ENCODE measurements at places on chromosomes 3 and 15.

DNA sequence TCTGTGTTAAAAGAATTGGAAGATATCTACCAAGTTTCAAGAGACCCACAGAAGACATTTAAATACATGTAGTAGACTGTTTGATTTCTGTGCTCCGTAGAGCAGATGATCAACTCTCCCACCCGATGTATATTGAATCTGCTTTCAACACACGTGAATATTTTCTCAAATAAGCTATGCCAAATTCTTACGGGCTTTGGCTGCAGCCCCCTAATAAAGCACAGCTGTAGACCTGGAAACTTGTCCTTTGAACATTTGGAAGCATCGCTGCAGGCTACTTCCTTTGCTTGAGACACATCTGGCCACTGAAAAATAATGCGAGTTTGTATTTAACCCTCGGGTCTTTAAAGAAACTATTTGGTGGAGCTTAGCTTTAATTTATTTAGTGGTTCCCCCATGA is 98.3 kb upstream of the SELENOK start:
- no peak for DNase-seq

DNA sequence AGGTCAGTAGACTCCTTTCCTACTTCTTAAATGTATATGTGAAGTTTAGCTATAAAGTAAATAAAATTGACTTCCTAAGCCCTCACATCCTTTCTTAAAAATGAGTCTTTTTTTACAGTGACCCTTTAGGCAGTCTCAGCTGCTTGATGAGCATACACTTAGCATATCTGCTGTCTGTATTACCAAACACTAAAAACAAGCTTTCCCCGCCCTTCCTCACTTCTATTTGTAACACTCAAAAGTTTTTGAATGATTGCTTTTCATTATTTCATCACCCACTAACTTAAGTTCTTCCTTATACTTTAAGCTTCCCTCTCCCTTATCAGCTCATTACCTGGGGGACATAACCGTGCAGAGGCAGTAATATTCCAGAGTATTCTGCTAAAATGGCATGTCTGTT is 89.4 kb downstream of the PLOD2 start:
- DNase-seq: no peak

DNA sequence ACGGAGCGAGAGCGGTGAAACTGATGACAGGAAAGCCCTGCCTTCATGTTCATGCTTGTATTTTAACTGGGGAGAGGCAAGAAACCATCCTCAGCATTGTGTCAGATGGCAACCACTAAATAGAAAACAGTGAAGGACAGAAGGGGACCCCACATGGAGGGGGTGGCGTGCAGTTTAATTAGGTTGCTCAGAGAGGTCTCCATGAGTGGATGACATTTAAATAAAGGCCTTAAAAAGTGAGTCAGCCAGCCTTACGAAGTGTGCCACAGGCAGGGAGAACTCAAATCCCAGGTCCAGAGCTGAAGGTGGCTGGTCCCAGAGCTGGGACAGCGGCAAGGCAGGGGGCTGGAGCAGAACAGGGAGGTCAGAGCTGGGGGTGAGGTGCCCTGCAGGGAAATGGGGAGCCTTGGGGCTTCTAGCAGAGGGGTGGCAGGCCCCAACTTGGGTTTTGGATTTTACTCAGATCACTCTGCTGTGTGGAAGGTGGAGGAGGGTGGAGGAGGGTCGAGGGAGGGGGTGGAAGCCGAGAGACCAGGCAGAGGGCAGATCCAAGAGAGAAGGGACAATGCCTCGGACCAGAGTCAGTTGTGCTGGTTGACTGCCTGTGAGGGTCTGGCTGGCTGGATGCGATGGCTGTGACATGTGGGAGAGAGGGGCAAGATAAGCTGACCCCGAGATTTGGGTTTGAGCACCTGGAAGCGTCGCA is 73.7 kb downstream of the KLF13 start:
- no peak for DNase-seq

- DNase-seq: peak; percentile 30
These were observed 85.5 kb upstream of the CDV3 start for GRCh38 chr3:133487920-133488540.

DNA sequence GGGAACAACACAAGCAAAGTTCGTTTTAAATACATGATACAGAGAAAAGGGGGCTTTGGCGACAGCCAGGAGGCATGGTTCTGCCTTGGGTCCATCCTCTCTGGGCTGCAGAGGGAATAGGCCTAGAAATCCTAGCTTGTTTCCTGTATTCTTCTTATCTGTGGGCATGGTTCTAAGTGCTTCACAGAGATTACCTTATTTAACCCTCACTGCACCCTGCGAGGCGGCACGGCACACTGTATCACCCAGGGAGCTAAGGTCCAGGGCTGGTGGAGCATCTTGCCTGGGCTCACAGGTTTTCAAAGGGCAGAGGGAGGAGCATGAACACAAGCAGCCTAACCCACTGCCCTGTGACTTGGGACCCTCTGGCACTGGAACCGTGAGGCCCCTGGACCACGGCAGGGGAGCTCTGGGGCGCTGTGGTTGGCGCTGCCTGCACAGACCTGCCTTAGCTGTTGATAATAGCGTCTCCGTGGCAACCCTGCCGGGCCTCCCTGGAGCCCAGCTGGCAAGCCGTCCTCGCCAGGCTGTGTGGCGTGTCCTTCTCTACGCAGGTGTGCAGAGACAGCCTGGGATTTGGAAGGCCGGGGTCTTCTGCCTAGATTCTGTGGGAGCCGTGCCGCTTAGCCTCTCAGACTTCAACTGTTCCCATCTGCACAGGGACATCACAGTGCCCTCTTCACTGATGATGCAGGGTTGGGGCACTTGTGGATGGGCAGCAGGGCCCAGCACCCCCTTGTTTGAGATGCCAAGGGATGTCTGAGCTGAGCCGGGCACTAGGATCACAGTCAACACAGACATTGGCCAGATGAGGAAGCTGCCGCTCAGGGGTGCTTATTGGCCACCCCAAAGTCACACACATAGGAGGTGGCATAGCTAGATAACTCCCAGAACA is 154.6 kb upstream of the TLE3 start:
- DNase-seq: no peak

GRCh38 chr3:86996261-86996955 is 5.5 kb upstream of the VGLL3 start:
- DNase-seq: no peak

GRCh38 chr15:36748366-36749115 is 169.1 kb downstream of the CDIN1 start:
- DNase-seq: no peak

- DNase-seq: no peak
These were observed 11.0 kb downstream of the ETV5 start for GRCh38 chr3:186097663-186098451.

DNA sequence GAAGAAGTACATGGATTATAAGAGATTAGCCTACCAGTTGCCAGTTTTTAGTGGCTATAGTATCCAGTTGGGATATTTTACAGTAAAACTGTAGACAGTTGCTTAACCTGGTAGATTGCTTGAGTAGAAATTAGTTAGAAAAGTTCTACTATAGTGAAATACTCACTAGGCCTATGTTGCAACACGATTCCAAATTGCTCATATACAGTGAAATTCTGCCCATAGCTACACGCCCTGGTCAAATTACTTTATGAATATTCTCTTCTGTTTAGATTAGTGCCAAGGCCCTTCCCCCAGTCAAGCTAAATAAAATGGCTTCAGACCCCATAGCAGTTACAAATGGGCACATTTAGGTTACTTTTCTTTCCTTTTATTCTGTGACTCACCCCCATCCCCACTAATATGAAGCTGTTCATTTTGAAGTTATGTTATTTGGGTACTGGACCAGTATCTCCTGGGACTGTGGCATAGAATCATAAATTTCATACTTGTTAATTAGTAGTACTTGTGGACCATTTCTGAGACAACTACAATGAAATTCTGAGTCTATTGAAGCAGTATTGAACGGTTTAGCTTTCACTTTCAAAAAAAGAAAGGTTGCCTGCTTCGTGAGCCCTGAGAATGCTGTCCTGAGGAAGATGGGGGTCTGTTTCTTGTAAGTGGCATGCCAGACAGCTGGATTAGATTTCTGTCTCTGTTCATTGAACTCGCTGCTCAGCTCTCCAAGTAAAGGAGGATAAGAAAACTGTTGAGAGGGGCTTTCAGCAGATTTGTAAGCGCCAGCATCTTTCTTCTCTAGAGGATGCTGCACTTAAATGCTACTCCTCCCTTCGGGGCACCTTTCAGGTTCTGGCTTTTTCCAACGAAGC is 65.8 kb upstream of the CFAP20DC start:
- DNase-seq: no peak

DNA sequence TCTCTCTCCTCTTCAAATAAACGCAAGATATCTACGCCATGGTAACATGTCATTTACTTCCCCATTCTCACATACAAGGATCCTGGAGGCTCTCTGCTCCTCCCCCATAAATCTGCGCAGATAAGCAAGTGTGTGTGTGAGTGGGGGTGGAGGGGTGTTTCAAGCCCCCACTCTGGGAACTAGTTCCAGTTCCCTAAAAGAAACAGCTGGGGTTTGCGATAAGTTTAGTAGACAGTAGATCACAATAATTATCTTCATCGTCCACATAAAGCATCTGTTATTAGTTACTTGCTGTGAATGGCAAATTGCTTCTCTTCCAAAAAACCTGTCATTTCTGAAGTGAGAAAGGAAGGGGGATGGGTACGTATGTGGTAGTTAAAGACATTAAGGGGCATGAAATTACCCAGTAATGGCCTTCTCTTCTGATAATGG is 79.8 kb downstream of the RBPMS2 start:
- no peak for DNase-seq

DNA sequence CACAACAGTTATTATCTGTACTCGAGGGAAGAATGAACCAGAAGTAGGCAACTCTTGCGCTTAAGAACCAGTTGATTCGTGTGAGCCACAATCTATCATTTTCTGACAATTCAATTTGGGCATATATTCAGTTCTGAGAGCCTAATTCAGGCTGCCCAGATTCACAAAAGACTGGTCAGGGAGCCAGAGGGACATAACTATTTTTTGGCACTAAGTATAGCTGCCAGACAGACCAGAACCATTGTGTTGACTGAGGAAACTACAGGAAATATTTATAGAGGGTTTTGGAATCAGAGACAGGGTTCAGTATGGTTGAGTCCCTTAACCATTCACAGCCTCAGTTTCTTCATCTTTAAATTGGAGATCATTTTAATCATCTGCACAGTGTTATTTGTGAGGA is 226.7 kb downstream of the TAFA4 start:
- no peak for DNase-seq

- DNase-seq: no peak
These were observed 135.5 kb downstream of the STT3B start for GRCh38 chr3:31668242-31668641.

GRCh38 chr3:83625261-83625660 is 1333.5 kb upstream of the CADM2 start:
- DNase-seq: no peak

DNA sequence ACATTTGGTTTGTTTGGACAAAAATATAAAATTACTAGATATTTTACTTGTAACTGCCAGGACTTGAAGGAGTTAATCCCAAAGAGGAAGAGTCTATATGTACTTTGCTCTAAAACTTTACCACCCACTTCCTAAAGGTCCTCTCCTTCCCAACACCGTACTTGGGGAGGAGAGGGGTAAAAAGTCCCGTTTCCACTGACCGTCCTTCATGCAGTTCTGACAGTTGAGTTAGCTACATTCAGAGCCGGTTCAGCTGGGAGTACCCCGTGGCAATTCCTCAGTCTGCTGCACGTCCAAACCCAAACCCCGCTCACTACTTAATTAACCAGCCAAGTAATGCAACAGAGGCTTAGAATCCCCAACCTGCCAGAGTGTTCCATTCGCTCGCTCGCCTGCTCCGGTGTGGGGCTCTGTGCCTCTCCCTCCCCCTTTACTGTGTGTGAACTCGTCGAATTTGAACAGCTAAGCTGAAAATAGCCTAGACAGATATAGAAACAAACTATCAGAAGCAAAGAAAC is 519.7 kb downstream of the FOXP1 start:
- no peak for DNase-seq

GRCh38 chr3:71785532-71786216 is 726 bp upstream of the PROK2 start:
- no peak for DNase-seq

DNA sequence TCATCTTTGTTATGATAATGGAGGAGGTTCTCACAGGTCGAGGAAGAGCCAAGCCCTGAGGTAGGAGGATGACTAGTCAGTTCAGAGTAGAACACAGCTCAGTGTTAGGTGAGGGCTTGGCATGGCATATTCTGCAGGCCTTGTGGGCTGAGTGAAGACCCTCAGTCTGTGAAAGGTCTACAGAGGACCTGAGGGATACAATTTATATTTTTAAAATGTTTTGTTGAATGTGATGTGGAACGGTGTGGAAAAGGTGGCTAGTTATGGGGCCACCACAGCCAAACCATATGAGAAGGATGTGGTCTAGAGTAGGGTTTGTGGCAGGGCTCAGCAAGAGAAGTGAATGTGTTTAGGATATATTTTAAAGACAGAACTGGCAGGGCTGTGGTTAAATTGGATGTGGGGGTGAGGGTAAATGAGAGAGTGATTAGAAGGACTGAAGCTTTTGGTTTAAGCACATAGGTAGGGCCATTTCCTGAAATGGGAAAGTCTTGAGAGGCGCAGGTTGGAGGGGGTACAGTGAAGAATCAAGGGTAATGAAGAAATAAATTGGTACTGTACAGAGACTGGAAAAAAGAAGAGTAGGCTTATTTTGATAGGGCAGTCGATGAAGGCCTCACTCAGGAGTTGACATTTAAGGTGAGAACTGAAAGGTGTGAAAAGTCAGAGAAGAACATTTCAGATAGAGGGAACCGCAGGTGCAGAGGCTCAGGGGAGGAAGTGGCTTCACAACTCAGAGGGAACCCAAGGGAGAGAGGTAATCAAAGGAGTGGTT is 60.5 kb downstream of the SPTSSB start:
- DNase-seq: peak; percentile 31

- no peak for DNase-seq
These were observed 16.7 kb downstream of the MAP2K5 start for GRCh38 chr15:67559158-67559557.

- DNase-seq: no peak
These were observed 23.6 kb upstream of the KIF23 start for GRCh38 chr15:69390575-69390974.

- DNase-seq: peak; percentile 26
These were observed 19.8 kb downstream of the HMG20A start for GRCh38 chr15:77440378-77440999.

GRCh38 chr3:187167777-187168176 is 28.5 kb upstream of the RPL39L start:
- no peak for DNase-seq

DNA sequence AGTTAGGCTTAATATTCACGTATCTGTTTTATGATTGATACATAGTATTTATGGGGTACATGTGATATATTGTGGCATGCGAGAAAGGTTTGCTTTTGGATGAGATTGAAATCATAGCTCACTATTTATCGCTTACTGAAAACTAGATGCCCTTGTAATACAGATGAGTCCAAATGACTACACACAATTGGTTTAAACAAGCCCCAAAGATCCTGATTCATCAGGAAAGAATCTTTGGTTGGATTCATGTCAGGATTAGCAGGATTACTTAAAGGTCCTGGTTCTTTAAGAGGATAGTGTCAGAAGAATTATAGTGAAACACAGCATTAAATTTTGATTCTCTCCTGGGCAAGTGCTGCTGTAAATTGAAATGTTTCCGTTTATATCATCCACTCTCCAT is 18.6 kb upstream of the AADAC start:
- DNase-seq: no peak

- DNase-seq: no peak
These were observed 28.2 kb downstream of the GJD2 start for GRCh38 chr15:34726406-34727100.
